Ammon's horn (tissue), 1 donor: ENCODE measurements at places on chromosomes 3 and 15.

- DNase-seq = no peak
Measured at GRCh38 chr3:101414121-101414520, 93.7 kb upstream of the IMPG2 start.

GRCh38 chr3:17759901-17760300 is 17.5 kb upstream of the TBC1D5 start:
- no peak for DNase-seq

DNA sequence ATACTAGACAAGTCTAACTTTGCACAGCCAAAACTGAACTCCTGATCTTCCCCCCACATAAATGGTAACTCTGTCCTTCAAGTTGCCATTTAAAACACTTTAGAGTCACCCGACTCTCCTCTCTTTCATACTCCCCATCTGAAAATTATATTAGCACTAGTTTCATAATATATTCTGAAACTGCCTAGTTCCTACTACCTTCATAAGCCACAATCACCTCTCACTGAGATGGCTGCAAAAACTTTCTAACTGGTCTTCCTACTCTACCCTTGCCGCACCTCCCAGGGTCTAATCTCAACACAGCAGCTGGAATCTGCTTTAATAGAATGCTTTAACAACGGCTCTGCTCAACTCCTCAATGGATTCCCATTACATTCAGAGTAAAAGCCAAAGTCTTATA is 55.0 kb downstream of the GLB1 start:
- DNase-seq = no peak

DNA sequence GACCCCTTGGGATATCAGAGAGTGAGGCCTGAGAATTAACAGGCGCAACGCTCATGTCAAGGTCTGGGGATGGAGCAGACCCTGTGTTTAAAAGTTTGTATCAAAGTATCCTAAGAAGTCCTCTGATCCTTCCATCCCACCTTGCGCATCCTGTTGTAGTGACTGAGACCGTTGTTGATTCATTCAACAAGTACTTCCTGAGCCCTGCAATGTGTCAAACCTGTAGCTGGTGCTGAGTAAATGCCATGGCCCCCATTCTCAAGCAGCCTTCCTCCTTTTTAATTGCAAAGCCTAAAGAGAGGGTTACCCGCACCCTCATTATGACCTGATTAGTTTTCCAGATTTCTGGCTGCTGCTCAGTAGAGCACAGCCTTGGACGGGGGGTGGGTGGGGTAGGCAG is 46.4 kb downstream of the RPLP1 start:
- no peak for DNase-seq

DNA sequence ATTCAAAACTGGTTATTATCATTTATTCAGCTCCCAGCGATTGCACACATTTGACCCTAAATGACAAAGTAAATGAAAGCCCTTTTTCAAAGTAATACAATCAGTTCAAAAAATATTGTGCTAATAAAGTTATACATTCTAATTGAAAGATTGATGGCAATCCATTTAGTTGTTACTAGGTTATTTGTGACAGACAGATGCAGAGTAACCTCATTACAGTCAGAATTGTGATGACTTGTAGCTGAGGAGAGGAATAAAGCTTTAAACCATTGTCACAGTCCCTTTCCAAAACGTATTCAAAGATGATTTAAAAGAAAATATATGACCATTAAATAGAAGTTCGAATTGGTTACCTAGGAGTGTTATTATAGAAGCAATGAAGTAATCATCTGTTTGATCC is 86.1 kb downstream of the ROBO2 start:
- no peak for DNase-seq

DNA sequence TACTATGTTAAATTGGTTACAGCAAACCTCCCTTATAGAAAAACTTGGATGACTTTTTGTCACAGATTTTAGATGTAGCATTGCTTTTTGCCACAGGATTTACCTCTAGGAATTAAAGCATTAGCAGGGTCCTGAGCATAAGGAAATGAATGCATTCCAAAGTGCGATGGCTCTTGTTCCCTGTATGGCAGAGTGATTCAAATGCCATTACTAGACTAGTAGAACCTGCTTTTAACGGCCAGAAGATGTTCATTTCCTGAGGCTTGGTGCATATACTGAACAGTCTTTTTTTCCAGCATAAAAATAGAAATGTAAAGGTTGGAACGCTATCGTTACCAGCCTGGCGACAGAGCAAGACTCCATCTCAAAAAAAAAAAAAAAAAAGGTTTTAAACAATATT is 59.4 kb downstream of the WNT5A start:
- no peak for DNase-seq

GRCh38 chr3:52291508-52292181 is 4.0 kb downstream of the GLYCTK start:
- no peak for DNase-seq

DNA sequence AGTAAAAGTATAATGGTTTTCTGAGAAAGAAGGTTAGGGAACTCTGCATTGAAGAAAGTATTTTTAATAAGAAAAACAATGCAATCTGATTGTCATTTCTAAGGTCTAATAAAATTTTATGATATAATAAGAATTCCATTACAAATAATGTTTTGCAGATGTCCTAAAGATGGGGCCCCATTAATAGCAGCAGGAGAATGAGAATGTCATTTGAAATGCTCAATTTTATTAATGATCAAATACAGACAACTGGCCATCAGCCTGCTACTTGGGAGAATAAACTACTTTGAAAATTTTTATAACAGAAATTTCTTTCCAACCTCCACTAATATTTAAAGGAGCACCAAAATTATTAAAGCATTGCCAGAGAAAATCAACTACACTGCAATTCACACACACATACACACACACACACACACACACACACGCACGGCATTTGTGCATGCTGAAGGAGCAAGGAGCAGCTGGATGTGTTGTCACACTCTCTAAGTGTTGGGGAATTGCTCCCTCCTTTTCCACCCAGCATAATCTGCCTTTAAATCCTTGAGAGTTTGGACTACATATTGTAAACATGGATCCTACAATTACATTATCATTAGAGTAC is 109.5 kb downstream of the THRB start:
- no peak for DNase-seq

GRCh38 chr3:52431459-52432223 is 13.3 kb downstream of the SEMA3G start:
- no peak for DNase-seq

DNA sequence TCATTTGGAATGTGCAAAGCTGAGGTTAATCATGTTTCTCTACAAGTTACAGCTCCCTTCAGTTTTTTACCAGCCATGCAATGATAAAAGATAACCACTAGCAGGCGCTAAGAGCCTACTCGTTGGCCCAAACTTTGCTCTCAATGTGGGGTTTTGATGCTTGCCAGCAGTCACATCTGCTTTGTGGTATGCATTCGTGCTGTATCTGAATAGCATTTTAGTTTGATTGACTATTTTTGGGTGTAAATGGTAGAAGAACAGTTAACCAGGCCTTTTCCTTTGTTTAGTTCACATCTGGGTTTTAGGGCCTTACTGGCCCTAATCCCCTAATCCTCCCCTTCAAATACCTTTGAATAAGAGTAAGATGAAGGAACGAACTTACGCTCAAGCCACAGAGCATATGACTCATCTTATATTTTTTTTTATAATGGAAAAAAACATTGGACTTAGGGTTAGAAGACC is 4.4 kb upstream of the CLDN11 start:
- DNase-seq = peak; percentile 84

- DNase-seq = no peak
Measured at GRCh38 chr3:172217877-172218276, 178.5 kb downstream of the FNDC3B start.

DNA sequence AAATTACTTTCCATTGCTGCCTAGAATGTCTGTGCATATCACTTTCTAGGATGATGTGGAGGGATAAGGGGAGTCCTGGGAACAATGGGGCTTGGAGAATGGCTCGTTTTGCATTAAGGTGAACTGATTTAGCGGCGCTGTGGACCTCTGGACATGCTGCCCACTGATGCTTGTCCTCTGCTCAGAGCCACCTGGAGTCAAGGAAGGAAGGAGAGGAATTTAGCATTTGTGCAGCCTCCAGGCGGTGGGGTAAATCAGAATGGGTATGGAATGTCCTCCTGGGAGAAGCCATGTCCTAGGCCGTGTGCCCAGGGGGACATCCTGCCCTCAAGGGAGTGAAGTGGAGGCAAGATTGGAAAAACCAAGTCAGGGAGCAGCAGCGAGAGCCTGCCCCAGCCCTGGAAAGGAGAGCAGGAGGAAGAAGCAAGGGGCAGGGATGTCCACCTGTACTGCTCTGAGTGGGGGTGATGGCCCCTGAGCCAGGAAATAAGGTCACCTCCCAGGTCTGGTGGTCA is 37.8 kb downstream of the KY start:
- DNase-seq = no peak

GRCh38 chr15:62782071-62782841 is 260.3 kb upstream of the TPM1 start:
- peak; percentile 89 for DNase-seq

DNA sequence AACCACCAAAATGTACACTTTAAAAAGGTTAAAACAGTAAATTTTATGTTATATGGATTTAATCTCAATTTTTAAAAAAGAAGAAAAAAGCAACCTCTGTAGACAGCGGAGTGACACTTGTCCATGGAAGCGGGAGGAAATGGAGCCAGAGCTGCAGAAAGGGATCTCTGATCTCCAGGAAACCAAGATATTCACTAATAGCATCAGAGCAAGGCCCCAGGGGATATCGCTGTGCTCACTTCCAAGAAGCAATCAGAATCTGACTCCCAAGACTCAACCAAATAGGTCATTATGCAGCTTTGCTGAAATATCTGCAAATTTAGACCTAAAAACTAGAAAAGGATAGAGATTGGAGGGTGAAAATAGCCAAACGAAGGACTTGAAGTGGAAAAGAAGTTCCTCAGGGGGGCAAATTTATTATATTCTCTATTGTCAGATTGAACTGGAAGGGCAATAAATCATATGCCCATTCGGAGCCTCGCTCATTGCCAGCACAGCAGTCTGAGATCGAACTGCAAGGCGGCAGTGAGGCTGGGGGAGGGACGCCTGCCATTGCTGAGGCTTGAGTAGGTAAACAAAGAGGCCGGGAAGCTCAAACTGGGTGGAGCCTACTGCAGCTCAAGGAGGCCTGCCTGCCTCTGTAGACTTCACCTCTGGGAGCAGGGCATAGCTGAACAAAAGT is 62.0 kb upstream of the ATP2C1 start:
- DNase-seq = no peak

DNA sequence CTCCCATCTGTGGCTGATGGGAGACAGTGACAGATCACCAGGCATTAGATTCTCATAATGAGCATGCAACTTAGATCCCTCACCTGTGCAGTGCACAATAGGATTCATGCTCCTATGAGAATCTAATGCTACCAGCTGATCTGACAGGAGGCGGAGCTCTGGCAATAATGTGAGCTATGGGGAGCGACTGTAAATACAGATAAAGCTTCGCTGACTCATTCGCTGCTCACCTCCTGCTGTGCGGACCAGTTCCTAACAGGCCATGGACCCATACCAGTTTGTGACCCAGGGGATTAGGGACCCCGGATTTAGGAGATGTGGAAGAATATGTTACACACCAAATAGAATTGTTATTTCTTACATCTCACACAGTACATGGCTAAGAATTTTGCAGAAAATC is 6.7 kb downstream of the ARGFX start:
- DNase-seq = no peak

DNA sequence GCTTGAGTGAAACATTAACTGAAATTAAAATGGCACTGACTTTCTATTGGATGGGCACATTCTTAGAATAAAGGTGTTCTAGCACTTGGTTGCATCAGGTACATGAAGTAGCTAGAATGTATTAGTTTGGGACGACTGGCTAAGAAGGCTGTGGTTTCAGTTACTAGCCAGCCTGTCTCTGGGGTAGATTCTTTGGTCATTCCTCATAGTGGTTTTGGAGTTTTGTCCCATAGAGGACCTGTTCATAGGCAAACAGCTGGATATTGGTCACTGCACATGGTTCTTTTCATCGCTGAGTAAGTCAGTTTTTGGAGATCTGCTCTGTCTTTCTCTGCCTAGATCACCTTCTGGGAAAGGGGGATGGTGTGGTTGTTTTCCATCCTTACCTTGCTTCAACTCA is 55.3 kb downstream of the ADAMTSL3 start:
- DNase-seq = no peak

GRCh38 chr3:16316847-16317560 is 52.0 kb downstream of the OXNAD1 start:
- DNase-seq = no peak

- DNase-seq = no peak
Measured at GRCh38 chr15:78956937-78957336, 12.1 kb upstream of the CTSH start.

- DNase-seq = no peak
Measured at GRCh38 chr3:134260987-134261386, 10.3 kb upstream of the RYK start.

GRCh38 chr15:88838667-88839066 is 35.4 kb downstream of the ACAN start:
- no peak for DNase-seq

GRCh38 chr15:29123171-29123570 is 146.5 kb downstream of the NSMCE3 start:
- DNase-seq = no peak

- DNase-seq = peak; percentile 15
Measured at GRCh38 chr3:122356402-122356801, 26.6 kb downstream of the MIX23 start.

- no peak for DNase-seq
Measured at GRCh38 chr15:26757141-26757540, 15.7 kb downstream of the GABRB3 start.

DNA sequence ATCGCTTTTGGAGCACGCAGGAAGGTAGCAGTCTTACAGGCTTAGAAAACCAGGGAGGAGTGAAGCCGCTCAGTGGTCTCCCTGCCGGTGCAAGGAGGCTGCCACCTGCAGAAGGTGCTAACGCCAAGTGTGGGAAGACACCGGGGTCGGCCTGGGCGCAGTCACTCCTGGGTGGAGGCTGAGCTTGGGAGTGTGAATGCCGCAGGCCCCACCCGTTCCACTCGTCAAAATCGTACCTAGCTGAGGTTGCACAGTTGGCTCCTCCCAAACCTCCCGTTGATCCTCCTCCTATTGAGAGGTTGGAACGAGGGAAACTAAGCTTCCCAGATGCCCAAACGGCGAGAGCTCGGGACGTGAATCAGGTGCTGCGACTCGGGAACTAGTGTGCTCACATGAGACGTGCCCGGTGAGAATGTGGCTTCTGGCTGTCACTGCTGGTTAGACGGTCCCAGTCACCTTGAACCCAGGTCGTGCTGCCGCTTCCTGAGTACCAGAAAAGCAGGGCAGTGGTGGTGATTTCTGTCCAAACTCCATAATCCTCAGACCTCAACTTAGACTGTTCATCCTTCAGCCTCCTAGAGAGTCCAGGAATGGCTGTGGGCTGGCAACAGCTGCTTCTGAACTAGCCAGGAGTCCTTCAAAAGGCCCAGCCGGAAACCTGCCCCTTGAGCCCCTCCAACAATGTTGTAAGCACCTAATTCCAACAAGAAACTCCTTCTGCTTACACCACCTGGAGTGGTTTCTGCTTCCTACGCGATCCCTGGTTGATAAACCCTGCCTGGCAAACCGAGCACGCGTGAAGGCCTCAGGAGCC is 156.0 kb downstream of the XXYLT1 start:
- DNase-seq = no peak

- DNase-seq = no peak
Measured at GRCh38 chr3:126888186-126888760, 94.6 kb upstream of the PLXNA1 start.
